ENCODE measurements at places on chromosomes 3 and 15.

DNA sequence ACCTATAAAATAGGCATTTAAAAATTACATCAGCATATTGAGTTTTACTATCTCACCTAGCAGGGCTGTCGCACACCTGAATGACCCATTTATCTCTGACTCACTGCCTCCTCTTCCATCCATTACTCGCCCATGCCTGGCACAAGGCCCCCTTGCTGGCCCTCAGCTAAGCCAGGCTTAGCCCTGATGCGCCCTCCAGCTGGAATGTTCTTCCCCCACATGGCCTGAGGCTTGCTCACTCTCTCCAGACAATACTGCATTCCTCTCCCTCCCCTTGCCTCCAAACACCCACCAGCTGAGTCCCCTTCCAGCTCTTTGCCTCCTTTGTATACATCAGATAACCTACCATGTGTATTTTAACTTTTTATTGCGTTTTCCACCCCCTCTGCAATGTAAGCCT lies 7.2 kb downstream of the SH3BP5 start:
- no peak for DNase-seq

GRCh38 chr15:60795889-60796288 lies 316.9 kb upstream of the ICE2 start:
- no peak for DNase-seq

DNA sequence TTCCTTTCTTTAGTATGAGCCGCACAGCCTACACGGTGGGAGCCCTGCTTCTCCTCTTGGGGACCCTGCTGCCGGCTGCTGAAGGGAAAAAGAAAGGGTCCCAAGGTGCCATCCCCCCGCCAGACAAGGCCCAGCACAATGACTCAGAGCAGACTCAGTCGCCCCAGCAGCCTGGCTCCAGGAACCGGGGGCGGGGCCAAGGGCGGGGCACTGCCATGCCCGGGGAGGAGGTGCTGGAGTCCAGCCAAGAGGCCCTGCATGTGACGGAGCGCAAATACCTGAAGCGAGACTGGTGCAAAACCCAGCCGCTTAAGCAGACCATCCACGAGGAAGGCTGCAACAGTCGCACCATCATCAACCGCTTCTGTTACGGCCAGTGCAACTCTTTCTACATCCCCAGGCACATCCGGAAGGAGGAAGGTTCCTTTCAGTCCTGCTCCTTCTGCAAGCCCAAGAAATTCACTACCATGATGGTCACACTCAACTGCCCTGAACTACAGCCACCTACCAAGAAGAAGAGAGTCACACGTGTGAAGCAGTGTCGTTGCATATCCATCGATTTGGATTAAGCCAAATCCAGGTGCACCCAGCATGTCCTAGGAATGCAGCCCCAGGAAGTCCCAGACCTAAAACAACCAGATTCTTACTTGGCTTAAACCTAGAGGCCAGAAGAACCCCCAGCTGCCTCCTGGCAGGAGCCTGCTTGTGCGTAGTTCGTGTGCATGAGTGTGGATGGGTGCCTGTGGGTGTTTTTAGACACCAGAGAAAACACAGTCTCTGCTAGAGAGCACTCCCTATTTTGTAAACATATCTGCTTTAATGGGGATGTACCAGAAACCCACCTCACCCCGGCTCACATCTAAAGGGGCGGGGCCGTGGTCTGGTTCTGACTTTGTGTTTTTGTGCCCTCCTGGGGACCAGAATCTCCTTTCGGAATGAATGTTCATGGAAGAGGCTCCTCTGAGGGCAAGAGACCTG lies 13.2 kb downstream of the GREM1 start:
- no peak for DNase-seq

DNA sequence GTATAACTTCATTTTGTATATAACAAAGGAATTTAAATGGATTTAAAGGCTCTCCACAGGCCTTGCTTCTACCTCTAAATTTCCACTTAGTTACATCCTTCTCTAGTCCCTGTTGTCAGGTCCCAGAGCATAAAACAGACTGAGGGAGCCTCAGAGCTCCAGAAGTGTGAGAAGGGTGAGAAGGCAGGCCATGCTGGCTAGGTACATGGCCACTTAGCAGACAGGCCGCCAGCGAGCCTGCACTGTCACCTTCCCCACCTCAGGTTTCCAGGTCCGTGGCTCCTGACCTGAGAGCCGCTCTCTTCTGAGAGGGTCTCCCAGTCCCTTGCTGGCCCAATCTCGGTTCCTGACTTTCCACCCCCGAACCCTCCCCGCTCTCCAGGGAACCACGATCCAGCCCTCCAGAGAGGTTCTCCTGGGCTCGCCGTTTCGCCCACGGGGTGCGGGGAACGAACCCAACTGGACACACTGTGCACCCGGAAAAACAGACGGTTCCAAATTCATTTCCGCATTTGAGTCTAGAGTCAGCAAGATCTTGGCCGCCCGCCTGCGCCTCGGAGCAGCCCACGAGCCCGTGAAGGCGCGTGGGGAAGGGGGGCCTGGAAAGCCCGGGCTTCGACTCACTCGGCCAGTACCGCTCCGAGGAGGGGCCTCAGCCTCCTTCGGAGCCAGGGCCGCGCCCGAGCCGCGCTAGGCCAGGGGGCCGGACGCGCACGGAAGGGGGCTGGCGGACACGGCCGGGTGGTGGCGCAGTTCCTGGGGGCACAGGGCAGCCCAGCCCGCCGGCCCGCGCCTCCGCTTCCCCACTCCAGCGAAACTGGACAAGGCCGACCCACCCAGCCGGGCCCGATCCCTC lies 16.7 kb upstream of the SOX2 start:
- DNase-seq: no peak

GRCh38 chr3:21508246-21508645 lies 242.8 kb downstream of the ZNF385D start:
- DNase-seq: no peak

GRCh38 chr3:11140030-11140712 lies 14.1 kb upstream of the HRH1 start:
- DNase-seq: no peak

DNA sequence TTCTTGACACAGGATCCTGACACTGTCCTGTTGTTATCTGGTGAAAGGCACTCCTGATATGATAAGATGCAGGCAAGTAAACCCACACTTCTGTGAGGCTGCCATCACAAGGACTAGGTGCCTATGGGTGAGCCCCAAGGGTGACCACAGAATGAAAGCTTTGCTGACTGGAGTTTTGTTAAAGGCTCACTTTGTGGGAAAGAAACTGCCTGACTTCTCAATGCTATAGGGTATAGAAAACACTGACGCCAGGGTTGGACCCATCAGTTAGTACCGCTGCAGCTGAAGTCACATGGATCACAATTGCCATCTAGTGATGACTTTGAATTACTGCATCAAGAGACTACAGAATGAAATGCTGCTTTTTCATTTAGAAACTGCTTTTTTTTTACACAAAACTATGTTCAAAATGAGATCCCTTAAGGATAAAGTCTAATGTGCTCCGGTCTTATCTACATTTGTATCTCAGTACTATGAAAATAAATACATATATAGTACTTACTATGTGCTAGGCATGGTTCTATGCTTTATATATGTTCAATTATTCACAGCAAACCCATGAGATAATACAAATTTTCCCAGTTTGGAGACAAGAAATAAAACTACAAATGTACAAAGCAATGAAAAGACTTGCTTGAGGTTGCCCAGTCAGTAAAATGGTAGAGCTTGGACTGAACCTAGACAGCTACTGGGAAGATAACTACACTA lies 64.2 kb upstream of the CMSS1 start:
- no peak for DNase-seq

DNA sequence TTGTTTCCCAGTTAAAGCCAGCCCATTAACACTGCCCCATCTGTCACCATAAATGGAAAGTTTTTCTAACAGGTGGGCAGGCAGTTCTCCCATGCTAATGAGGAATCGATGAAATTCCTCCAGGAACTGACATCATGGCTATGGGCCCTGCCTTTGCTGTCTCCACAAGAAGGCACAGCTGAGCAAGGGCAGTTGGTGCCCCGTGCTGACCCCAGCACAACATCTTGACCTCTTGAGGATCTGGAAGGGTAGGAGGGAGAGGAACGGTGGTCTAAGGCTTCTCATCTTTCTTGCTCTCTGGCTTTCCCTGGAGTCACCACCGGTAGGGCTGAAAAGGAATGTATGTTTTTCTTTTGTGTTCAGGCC lies 46.7 kb downstream of the CHCHD6 start:
- no peak for DNase-seq

DNA sequence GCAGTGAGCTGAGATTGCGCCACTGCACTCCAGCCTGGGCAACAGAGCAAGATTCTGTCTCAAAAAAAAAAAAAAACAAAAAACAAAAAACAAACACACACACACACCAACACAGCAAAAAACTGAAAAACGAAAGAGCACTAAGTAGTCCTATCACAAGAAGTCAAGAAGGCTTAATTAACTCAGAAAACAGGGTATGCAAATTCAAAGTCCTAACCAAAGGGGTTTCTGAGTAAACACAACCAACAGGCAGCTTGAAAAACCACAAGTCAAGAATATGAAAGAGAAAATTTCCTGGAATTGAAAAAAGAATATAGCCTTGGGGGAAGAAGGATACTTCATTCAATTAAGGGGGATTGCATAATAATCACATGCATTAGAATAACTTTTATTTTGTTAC lies 37.7 kb upstream of the PARP14 start:
- no peak for DNase-seq

DNA sequence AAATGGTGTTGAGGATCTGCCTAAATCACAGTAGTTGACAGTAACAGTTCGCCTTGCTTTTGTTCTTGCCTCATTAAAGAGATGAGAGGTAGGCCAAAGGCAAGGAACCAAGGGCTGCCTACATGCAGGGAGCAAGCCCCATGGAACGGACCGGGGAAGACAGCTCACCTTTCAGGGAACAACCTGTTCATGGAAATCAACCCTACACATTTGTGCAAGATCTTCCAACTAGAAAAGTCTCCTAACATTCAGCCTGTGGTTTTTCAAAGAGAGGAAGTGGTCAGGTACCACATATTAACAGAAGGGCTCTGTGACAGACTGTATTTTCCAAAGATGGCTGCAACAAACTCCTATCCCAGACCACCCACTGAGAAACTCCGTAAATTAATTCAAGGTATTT lies 1031.8 kb upstream of the NR2F2 start:
- DNase-seq: no peak

DNA sequence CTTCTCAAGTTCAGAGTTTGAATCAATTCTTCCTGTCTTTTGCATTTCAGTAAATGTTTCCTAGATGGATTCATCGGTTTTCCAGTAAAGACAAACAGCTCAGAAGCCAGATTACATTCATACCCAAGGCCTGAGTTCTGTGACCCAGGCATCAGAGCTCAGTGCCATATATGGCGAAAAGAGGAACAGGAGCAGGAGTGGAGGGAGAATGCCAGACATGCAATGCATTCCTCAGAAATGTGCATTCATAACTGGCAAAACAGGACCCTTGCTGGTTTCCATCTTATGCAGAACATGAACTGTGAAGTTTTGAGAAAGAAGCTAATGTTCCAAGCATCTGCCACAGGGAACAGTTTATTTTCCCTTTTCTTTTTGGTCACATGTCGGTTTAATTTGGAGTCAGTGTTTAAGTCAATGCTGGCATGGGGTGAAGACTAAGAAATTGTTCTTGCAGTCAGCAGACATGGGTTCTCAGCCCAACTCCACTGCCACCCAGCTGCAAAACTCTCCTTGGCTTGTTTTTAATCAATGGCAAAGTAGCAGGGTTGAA lies 116.5 kb downstream of the LPP start:
- DNase-seq: no peak

DNA sequence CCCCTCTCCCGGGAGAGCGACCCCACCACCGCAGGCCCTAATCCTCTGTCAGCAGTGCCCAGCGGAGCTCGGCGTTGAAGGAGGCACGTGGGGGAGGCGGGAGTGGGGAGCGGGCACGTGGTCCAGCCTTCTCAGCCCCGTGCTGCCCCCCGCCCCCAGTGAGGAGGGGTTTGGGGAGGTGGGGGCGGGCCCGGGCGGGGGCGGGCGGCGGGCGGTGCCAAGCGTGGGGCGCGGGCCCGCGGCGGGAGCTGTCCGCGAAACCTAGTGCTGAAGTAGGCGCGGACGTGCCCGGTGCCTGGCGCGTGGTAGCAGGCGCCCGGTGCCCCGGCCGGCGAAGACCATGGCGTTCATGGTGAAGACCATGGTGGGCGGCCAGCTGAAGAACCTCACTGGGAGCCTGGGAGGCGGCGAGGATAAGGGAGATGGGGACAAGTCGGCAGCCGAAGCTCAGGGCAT lies at the start of gene CPLX3:
Gene CPLX3, plus strand, starts transcription at position 264 of the 456 bp plus-strand sequence. Its CDS starts 77 bp downstream, at position 341.
- DNase-seq: peak; percentile 16

GRCh38 chr15:45586601-45587094 lies 531 bp upstream of the BLOC1S6 start:
- no peak for DNase-seq

DNA sequence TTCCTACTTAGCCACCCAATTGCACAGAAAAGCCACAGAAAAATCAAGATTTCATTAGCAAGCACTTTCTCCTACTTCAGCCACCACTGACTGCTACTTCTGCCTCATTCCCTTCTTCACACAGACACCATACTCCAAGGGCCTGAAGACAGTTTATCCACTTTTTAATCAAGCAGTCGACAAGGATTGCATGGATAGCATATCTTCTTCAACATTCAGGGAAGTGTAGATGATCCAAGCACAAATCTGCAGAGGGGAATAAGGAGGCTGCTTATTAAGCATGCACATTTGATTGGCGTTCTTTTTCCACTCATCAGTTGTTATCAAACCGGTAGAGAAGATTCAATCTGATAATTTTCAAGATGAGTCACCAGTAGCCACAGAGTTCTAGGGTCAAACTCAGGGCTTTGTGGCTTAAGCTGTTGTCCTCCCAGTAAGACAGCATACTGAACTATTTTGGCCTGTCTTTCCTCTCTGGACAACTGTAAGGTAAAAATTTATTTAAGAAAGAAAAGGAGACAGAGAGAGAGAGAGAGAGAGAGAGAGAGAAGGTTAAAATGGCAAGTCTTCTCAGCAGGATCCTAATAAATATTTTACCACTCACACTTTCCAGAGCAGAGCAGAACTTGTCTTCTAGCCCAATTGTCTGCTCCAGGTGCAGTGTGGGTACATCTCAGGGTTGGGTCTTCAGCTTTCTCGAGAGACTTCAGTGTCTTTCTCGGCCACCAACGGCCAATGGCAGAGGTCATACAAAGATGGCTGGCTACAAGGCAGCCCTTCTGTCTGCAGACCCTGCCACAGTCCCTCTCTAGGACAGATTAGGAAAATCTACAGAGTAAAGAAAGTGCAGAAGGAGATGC lies 80.6 kb upstream of the BHLHE40 start:
- DNase-seq: no peak

- no peak for DNase-seq
Observed at GRCh38 chr3:72009851-72010443, 225.0 kb upstream of the PROK2 start.

DNA sequence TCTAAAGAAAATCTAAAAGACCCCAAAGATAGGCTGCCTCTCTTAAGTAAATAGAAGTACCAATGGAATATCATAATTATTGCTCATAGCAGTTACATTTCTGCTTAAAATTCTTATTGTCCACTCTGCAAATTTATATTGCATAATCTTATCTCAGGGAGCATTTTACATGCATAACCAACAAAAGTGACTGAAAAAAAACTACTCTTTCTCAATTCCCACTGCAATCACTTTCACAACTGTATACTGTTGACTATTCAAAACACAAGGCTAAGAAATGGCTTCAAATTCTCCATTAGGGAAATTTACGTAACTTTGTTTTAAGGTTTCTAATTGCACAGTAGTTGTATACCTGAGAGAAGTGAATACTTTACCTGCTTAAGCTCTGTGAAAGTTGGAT lies 56.3 kb downstream of the HMG20A start:
- DNase-seq: no peak

GRCh38 chr15:71484080-71484479 lies 326.3 kb upstream of the NR2E3 start:
- DNase-seq: no peak

- no peak for DNase-seq
Observed at GRCh38 chr3:87228316-87228715, 1.2 kb downstream of the CHMP2B start.

GRCh38 chr3:28077572-28077971 lies 163.8 kb upstream of the CMC1 start:
- DNase-seq: no peak

GRCh38 chr3:137008131-137008530 lies 50.3 kb downstream of the IL20RB start:
- no peak for DNase-seq

Measured in activated CD4-positive, alpha-beta T cell treated with anti-CD3 and anti-CD28 coated beads for 24 hours (primary cell).